ENCODE measurements at places on chromosomes 7 and 10.
A peak's percentile ranks its signal among the peaks of the same experiment; 100 is the strongest.

GRCh38 chr7:135793841-135794240, 45.2 kb upstream of the FAM180A start:
- DNase-seq, result no peak

DNA sequence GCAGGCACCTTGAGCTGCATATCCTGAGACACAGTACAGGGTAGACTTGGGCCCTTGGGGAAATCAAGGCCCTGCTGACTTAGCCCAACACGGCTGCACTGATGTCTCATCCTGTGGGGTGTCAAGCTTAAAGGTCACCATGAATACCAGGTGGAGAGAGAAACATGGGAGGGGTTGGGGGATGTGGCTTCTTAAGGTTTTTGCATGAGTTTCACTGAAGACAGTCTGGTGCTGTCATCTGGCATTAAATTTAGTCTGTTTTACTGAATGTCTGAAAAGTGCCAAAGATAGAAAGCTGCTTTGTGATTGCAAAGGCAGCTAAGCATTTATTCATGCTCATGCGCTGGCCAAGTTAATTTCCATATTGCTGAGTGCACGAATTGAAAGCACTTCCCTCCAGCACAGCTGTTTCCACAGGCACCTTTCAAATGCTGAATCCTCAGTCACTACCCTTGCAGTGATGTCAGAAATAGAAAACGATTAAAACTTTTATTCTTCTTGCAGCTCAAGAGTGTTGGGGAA, 102.1 kb downstream of the OSBPL3 start:
- peak; percentile 42 for DNase-seq

GRCh38 chr7:22574754-22575520, 74.9 kb upstream of the STEAP1B start:
- DNase-seq, result no peak

DNA sequence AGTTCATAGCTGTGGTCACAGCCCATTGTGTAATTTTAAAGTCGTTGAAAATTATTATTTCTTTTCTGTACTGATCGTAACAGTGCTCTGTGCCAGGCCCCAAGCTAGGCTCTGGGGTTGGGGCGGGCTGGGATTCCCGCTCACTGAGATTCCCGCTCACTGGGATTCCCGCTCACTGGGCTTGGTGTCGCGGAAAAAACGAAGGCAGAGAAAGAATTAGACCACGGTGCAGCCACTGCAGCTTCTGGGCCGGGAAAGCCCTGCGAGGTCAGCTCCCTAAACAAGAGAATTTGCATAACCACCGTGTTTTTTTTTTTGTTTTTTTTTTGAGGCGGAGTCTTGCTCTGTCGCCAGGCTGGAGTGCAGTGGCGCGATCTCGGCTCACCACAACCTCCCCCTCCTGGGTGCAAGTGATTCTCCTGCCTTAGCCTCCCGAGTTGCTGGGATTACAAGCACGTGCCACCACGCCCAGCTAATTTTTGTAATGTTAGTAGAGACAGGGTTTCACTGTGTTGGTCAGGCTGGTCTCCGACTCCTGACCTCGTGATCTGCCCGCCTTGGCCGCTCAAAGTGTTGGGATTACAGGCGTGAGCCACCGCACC, 31.2 kb downstream of the FOXK1 start:
- no peak for DNase-seq

- DNase-seq, result no peak
Observed at GRCh38 chr7:1899196-1899595, 229.1 kb downstream of the ELFN1 start.

- no peak for DNase-seq
Observed at GRCh38 chr7:7151865-7152264, 30.5 kb upstream of the C1GALT1 start.

DNA sequence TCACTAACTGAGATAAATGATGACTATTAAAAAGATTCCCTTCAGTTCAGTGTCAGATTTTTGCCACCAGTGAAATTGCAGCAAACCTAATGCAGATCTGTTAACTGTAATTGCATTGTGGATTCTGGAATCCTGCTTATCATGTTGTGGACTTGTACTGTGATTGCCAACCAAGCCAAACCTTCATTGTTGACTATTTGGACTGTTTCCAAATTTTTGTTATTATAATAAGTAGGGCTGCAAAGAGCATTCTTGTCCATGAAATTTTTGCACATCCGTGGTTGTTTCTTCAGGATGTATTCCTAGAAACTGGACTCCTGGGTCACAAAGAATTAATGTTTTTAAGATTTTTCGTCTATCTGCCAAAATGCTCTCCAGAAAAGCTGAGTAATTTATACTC, 281.6 kb upstream of the ZMIZ1 start:
- no peak for DNase-seq

DNA sequence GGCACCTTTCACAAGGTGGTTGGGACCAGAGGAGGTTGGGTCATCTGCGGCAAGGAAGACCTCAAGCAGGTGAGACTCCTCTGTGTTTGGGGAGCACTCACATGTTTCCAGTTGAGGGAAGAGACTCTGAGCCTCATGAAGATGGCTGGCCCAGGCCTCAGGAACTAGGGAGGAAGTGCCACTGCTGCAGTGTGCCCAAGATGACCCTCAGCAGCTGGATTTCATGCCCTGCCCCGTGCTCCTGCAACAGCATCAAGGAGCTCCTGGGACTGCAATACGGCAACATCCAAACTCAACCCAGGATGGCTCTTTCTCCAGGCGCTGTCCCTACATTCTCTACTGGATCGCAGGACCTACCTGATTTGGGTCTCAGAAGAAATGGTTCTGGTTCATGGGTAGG, 73.8 kb downstream of the GOLGA7B start:
- no peak for DNase-seq

GRCh38 chr7:80830584-80831285, 88.1 kb downstream of the SEMA3C start:
- no peak for DNase-seq

- no peak for DNase-seq
Observed at GRCh38 chr7:98618786-98619185, 1.7 kb downstream of the NPTX2 start.

DNA sequence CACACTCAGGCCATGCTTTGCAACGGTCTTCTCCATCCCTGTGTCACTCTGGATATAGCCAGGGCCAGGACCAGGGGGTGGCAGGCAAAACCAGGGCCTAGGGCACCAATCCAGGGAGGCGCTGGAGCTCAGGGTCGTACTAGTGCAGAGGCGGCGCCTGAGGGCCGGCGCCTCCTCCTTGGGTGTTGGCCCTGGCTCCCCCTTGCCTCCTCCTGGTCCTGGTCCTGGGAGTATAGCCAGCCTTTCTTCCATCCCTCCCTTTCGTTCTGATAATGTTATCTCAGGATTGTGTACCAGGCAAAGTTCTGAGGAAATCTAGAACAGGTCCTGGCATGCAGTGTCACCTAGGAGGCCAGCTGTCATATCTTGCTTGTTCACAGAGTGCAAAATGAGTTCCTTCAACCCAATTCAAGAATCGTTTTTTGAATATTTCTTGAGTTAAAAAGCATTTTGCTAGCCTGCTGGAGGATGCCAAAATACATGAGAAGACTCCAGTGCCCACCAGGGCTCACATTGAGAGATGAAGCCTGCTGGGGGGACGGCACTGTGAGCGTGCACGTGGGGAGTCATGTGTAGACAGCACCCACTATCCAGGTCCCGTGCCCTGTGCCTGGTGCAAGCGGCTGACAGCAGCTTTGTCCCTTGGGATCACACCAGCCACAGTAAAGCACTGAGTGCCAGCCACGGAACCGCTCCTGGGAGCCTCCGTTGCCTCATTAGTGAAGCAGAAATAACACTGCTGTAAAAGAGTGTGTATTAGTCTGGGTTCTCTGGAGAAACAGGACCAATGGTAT, 106.9 kb upstream of the C7orf33 start:
- DNase-seq, result no peak

DNA sequence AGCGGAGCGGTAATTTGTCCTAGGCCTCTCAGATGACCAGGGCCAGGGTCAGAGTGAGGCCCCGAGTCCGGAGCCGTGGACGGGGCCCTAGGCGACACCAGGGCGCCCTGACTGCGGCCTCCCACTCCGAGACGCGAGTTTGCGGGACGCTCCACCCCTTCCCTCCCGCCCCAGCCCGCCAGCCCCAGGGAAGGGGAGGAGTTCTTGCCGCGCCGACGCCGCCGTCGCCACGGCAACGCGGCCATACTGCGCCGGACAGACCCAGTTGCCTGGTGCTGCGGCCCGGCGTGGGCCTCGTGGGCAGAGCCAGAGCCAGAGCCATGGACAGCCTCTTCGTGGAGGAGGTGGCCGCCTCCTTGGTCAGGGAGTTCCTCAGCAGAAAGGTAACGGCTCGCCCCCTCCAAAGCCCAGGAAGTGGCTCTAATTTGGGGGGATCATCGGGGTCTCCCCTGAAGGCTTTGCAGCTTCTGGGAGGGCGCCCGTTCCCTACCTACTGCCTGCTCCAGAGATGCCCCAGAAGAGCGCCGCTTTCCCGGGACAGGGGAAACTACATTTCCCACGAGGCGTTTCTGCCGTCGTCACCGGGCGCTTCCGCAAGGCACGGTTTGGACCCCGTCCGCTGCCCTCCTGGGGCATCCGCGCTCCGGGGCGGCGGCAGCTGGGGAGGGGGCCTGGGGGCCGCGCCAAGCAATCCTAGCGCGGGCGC, at the start of gene MINDY4:
Gene MINDY4, plus strand, starts transcription at position 244 of the 706 bp plus-strand sequence. Its CDS starts 77 bp downstream, at position 321.
- DNase-seq, result peak; percentile 41

DNA sequence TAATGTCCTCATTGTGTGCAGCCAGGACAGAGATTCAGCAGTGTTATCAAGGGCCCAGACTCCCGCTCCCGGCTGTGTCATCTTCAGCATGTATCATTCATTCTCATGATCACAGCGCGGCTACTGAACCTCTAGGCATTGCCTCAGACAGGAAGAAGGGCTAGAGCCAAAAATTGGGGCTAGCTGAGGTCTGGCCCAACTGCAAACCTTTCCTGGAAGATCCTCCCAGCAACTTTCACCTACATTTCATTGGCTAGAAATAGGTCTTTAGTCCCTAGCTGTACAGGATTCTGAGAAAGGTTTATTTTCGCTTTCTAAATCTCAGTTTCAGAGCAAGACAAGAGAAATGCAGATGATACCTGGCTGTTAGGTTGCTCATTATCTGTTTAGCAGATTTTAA, 81.9 kb downstream of the CREM start:
- no peak for DNase-seq

DNA sequence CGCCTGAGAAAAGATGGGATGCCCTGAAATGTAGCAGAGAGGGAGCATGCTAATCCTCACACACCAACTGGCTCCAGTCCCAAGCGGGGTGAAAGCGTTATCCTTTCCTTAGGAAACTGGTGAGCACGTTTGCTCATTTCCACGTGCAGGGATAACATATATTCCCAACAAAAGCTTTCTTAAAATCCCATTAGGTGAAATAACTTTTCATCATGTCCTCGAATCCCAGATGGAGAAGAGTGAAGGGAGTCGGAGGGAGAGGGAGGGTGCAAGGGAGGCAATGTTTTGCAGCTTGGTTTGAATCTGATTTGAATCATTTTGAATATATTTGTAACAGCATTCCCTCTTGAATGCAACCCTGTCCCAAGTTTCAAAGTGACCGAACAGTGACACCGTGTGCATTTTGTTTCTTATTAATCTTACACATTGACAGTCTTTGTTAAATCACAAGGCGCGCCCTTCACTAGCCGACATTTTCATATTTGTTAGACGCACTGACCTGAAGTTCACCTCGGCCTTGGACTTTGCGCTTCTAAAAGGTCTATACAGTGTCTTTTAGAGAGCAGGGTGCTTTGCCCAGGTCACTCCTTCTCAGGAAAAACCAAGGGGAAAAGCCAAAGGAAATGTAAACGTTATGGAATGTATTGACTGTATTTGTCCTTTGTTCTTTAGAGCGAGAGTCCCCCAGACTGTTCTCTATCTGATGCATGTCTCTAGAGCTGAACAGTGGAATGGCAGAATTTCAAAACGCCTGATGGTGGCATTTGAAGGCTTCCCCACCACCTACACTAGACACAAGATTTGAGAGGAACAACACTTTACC, 3.1 kb upstream of the HOXA4 start:
- no peak for DNase-seq

GRCh38 chr10:100014071-100014762, 4.5 kb upstream of the DNMBP start:
- DNase-seq, result no peak

DNA sequence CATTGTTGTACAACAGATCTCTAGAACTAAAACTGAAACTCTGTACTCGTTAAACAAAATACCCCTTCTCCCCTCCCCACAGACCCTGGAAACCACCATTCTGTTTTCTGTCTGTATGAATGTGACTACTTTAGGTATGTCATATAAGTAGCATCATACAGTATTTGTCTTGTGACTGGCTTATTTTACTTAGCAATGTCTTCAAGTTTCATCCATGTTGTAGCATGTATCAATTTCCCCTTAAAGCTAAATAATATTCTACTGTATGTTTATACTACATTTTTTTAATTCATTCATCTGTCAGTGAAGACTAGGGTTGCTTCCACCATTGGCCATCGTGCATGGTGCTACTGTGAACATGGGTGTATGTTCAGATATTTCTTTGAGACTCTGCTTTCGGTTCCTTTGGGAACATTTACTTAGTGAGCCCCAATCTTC, 71.2 kb upstream of the RPA3 start:
- no peak for DNase-seq

DNA sequence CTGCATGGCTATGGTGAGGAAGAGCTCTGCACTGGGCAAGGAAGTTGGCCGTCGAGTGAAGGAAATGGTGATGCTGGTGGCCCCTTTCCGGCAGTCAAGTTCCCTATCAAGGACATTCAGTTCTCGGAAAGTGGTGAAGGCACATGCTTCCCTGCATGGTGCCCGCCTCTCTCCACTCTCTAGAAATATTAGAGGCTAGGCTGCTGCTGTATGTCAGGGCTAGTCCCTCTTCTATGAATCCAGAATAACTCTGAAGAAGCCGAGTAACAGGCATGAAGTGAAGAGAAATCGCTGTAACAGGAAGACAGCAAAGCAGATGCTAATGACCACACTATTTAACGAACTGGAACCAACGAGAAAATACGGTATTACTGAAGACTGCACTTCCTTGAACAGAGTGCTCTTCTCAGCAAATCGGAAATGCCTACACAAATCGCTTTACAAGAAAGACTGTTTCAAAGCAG, 5.4 kb downstream of the IDI1 start:
- DNase-seq, result no peak

DNA sequence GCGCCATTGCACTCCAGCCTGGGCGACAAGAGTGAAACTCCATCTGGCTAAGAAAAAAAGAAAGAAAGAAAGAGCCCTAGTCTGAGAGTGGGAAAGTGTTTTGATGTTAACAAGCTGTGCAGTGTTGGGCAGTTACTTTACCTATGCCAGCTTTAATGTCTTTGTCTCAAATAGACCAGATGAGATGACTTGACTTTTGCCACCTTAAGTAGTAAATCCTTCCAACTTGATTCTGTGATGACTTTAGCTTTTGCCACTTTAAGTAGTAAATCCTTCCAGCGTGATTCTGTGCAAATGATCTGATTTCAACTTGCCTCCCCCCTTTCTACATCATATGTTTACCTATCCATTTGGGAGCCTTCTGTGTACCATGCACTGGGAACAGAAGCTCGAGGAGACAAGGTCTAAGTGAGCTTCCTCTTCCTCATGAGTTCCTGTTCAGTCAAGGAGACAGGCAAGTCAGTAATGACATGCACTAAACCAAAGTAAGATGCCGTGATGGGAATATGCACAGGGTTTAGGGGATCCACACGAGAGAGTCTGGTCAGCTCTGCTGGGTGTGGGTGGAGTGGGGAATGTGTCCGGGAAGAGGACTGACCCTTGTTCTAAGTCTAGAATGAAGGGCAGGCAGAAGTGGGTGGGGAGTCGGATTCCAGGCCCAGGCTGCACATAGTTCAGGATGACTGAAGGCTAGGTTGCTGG, 17.2 kb downstream of the INPP5F start:
- no peak for DNase-seq

GRCh38 chr7:22842383-22842941, 19.8 kb upstream of the TOMM7 start:
- no peak for DNase-seq
